Fibroblast of skin of right biceps (primary cell): ENCODE measurements at places on chromosomes 11 and 22.

GRCh38 chr11:120956710-120957495 is 67.0 kb upstream of the TBCEL start:
- DNase-seq: no peak

GRCh38 chr11:94574193-94574961 is 7.2 kb downstream of the PIWIL4 start:
- DNase-seq: peak; percentile 87

DNA sequence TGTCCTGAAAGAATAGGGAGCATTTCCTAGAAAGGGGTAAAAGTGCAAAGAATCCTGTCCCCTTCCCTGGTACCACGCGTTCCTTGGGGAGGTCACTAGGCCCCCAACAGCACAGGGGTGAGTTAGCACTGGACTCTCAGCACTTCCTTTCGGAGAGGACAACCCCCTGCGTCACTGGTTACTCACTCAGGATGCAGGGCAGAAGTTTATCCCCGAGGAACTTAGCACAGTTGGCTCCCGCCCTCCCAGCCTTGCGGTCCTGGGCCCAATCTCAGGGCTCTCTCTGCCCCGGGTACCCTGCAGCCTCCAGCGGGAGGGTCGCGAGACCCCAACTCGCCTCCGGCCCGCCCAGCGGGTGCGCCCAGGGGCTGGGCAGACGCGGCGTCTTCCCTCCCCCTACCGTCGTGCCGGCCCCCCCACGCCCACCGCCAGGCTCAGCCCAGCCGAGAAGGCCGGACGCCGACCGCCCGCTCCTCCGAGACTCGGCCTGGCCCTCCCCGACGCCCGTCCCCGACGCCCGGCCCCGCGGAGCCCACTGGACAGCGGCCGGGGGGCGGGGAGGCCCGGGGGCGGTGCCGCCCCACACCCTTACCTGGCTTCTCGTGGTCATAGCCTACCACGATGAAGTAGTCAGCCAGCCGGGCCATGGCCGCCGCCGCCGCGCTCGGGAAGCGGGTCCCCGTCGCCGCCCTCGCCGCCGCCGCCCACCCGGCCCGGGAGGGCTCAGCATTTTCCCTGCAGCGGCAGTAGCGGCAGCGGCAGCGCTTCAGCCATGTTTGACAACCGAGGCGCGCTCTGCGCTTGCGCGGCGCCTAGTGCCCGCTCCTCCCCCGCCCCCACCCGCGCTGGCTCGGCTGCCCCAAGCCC is at the start of gene SBF2:
Gene SBF2, minus strand, starts transcription at position 797 of the 867 bp plus-strand sequence. Its CDS starts 150 bp downstream, at position 647.
- DNase-seq: peak; percentile 92

DNA sequence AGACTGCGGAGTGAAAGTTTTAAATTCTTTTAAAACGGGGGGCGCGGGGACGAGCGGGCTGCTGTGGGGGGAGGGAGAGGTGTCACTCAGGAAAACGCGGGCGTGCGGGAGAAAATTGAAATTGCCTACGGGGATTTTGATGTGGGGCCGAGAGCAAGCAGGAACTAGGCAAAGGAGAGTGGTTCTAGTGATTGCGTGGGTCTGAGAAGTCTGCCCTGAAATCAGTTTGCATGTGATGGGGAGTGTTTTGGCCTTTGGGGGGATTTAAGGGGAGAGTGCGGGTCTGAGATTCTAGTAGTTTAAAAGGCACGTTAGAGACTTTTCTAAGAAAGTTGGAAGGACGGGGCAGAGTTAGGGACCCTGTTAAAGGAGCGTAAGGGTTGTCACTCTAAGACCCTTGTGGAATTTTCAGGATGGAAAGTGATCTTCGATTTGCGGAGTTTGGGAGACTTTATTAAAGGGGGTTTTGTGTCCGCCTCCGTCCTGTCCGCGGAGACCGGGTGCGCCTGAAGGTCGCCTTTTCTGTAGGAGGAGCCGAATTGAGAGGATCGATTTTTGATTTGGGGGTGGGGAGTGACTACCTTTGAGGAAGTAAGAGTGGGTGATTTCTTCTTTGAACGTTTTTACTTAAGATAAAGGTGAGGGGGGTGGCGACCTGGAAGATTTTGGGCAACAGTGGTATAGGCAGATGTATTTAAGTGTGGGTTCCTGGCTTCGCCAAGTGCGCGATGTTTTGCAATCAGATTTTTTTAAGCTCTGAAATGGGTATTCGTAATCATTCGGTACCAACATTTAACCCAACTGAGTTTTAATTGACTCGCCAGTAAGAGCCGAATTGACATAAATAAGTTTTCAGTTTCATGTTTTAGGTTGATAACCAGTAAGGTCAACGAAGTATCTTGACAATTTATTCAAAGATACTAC is 1.1 kb downstream of the EED start:
- no peak for DNase-seq

- DNase-seq: no peak
Observed at GRCh38 chr11:2138068-2138430, 1.1 kb downstream of the IGF2 start.

GRCh38 chr11:121452609-121453150 is at the start of gene SORL1-AS1:
TSS of gene SORL1-AS1 (minus strand) at chr11:121452967.
- no peak for DNase-seq

DNA sequence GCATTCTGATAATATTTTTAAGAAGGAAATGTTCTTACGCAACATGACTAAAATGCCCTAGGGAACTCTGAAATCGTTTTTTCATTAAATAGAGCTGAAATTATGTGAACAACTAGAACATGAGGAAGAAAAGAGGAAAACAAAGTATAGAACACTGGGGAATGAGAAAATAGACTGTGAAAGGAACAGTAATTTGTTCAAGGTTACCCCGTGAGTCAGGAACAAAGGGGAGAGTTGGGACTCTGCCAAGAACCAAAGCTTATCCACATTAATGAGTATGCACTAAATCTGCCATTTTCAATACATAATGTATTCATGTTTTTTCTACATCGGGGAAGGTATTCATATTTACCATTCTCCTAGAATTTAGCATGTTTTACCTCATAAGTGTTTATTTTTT is 961.8 kb upstream of the CCDC90B start:
- peak; percentile 52 for DNase-seq

GRCh38 chr22:46916886-46917770 is 154.7 kb downstream of the TBC1D22A start:
- no peak for DNase-seq

- DNase-seq: no peak
Observed at GRCh38 chr11:125224391-125225021, 60.0 kb downstream of the PKNOX2 start.

- no peak for DNase-seq
Observed at GRCh38 chr11:3166268-3167142, 1.4 kb upstream of the OSBPL5 start.

DNA sequence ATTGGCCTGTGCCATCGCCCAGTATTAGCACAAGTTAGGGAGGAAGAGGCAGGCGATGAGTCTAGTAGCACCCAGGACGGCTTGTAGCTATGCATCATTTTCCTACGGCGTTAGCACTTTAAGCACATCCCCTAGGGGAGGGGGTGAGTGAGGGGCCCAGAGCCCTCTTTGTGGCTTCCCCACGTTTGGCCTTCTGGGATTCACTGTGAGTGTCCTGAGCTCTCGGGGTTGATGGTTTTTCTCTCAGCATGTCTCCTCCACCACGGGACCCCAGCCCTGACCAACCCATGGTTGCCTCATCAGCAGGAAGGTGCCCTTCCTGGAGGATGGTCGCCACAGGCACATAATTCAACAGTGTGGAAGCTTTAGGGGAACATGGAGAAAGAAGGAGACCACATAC is 4.3 kb downstream of the TMEM25 start:
- no peak for DNase-seq

DNA sequence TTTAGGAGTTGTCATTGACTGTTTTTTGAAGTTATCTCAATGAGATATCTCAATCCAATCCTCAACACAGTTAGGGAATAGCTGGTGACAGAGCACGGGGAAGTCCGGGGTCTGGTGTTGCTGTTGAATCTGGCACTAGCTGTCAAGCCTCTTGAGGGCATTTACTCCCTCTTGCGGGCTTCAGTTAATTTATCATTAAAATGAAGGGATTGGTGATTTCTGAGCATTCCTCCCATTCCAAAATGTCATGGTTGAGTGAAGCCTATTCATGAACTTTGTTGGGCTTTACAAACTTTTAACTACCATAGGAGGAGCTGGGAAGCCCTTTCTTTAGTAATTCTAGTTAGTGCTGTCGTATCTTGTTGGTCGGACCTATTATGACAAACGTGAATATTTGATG is 40.2 kb downstream of the UVRAG start:
- DNase-seq: no peak

DNA sequence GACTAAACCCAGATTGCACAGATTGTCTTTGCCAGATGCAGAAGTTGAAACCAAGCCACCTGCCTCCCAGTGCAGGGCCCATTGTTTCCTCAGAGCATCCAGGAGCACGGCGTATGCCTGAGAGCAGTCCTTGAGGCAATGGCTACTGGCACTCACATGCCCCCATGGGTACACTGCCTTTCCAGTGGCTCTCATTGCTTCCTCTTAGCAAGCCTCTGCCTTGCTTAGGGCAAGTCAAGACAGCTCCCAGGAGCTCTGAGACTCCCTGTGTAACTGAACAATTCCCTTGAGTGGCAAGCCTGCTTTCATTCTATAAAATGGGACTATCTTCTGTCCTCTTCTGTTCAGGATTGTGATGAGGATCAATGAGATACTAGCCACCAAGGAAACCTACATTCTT is 4.1 kb downstream of the SYTL2 start:
- DNase-seq: no peak

GRCh38 chr11:128416976-128417375 is 170.4 kb downstream of the ETS1 start:
- DNase-seq: no peak

GRCh38 chr11:33635161-33635560 is 65.5 kb downstream of the C11orf91 start:
- DNase-seq: peak; percentile 76

GRCh38 chr11:75428281-75428724 is 4.7 kb downstream of the KLHL35 start:
- peak; percentile 91 for DNase-seq
